Kidney epithelial cell (primary cell): ENCODE measurements at places on chromosomes 3 and 15. TPM values are rescaled to one million over a fixed set of nuclear protein-coding genes. Genes with fewer than 3 reads are reported as not detected.

SV2B gene
- 1.8 and 3.3 TPM in 2 replicates for total RNA-seq

GP5 gene
- total RNA-seq: 0.07 and 0.42 TPM in 2 replicates

TMEM212 gene
- total RNA-seq: not detected in 2 replicates

GRK7 gene
- not detected in 2 replicates for total RNA-seq

- DNase-seq: no peak
Measured at GRCh38 chr3:121786485-121786884, 36.9 kb upstream of the GOLGB1 start.

DNA sequence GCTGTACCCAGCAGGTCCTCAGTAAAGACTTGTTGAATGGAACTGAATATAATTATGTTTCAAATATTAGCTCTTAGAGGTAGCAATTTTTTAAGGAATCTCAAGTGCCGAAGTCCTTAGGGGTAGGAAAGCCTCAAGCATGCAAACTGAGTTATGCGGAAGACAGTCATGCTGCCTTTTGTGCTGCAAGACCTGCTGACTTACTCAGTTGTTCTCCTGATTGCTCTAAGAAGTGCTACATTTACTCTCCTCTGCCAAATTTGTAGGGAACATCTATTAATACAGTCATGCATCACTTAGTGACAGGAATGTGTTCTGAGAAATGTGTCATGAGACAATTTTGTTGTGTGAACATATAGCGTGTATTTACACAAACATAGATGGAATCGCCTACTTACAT lies 325.6 kb upstream of the AZI2 start:
- DNase-seq: no peak

GRCh38 chr15:51044037-51044727 lies 50.5 kb downstream of the TNFAIP8L3 start:
- DNase-seq: no peak

- no peak for DNase-seq
Measured at GRCh38 chr3:153392363-153392762, 230.3 kb downstream of the RAP2B start.

GRCh38 chr3:77139624-77140023 lies 99.7 kb downstream of the ROBO2 start:
- no peak for DNase-seq
